ENCODE measurements at places on chromosomes 4 and X. TPM values are rescaled to one million over a fixed set of nuclear protein-coding genes. Genes with fewer than 3 reads are reported as not detected.

Gene TCP11X2
- total RNA-seq = 0.82 TPM

Gene ZCCHC18
- 2.6 TPM for total RNA-seq

Gene ZDHHC15
- 1.5 TPM for total RNA-seq

DNA sequence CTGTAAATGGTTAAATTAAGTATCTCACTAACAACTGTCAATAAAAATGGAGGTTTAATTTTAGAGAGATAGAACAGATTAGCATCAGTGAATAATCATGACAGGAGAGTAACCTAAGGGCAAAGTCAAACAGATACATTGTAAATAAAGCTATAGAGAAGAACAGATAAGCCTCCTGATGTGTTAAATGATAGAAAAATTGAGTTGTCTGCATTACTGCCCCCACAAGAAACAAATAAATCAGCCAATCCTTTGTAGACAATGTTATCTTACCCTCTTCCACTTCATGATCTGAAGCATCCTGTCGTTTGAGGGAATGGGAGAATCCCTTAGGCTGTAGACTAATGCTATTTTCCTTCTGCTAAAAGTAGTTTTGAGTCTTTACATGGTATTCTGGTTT lies 147.8 kb downstream of the PCDH18 start:
- DNase-seq = no peak

DNA sequence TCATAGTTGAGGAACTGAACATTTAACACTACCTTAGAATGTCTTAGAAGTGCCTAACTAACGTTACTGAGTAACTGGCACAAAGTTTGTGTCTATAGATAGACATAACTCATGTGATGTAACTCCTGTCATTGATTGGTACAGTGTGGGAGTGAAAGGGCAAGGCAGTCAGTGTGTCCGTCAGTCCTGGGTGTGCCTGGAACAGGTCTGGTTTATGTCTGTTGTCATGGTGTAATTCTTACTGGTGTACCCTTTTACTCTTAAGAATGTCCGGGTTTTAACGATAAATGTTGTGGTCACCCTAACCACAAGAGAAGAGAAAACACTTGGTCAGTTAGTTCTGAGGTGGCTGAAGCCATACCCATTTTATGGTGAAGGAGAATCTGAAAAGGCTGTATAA lies 93.1 kb upstream of the ESX1 start:
- DNase-seq = no peak

DNA sequence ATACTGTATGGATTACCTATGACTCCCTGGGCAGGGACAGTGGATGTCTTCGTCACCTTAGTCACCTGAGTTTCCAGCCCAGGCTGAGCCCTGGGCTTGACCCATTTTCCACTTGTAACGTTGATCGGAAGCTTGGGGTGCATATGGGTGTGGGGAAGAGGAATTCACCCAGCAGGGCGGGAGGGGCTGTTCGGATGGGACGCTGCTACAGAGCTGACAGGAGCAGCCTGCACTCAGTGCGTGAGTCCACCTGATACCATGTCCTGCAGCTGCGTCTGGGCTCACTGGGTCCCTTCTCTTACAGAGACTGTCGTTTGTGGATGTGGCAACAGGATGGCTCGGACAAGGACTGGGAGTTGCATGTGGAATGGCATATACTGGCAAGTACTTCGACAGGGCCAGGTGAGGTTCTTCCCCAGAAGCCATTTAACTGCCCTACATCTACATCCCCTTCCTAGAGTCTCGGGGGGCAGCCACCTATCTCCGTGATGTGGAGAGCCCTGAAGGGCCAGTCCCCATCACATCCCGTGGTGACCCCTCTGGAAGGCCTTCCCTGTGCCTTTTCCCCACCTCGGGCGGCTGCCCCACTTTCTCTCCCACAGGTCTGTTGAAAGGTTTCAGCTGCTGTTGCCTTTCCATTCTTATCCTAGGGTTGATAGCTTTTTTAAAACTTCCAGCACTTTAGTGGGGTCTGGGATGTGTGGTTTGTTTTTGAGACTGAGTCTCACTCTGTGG lies 13.6 kb downstream of the TKTL1 start:
- DNase-seq = no peak

DNA sequence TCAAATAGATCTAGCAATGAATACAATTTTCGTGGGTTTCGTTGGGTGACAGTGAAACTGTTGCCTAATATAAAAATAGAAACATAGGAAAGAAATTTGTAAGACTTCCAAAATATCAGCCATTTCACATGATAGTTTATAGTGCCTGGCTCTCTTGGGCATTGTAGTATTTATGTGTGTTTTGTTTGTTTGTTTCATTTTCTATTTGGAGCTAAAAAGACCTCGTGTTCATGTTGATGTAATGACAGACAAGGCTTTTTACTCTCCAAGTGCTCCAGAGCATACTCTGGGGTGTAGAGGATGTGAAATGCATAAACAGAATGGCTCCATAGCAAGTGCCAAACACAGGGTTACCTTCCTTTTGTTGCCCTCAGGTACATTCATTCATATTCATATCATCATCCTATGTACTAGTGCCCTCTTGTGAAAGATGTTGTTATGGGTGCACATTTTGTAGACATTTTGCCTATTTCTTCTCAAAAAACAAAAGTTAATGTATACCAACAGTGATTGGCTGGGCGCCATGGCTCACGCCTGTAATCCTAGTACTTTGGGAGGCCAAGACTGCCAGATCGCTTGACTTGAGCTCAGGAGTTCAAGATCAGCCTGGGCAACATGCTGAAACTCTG lies 100.7 kb upstream of the AMOT start:
- DNase-seq = no peak

GRCh38 chr4:139628184-139629012 lies 37.2 kb upstream of the MGST2 start:
- DNase-seq = no peak

Gene PLXNA3
- total RNA-seq = 31.4 TPM
